Foreskin melanocyte (primary cell): ENCODE measurements at places on chromosomes 5 and 9.

- DNase-seq = no peak
These were observed 33.7 kb downstream of the SNX18 start for GRCh38 chr5:54551292-54551691.

DNA sequence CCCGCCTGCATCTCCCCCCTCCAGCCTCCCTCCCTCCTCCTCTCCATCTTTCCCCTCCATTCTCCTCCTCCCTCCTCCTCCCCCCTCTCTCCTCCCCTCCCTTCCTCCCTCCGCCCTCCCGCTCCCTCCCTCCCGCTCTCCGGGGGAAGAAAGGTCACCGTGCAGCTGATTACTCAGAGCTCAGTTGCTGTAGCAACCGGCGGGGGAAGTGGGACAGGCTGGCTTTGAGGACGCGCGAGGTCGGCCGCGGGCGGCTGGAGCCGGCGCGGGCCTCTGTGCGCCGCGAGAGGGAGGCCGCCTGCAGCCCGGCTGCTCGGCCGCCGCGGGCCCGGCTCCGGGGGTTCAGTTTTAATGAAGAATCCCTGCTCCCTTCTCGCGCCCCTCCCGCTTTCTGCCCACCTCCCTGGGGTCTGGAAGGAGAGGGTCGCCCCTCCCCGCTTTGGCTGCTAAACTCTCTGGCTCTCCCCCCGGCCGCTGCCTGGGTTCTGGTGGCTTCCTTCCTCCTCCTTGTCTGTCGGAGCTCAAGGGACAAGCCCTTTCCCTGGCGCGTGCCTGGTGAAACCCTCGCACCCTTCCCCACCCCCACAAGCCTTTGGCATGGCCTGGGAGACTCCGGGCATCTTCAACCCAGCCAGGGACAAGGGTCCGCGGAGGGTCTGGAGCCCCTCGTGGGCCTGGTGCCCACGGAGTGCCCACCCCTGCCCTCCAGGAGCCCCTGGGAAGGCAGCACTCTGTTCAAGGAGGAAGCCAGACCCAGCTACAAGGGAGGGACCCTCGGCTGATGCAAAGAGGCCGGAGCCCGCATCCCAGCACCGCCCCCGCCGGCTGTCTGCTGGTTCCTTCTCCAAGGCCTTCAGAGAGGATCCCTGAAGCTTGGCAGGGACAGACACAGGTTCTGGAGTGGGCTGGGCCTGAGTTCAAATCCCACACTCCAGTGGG, 160.3 kb downstream of the C9orf50 start:
- DNase-seq = peak; percentile 99

DNA sequence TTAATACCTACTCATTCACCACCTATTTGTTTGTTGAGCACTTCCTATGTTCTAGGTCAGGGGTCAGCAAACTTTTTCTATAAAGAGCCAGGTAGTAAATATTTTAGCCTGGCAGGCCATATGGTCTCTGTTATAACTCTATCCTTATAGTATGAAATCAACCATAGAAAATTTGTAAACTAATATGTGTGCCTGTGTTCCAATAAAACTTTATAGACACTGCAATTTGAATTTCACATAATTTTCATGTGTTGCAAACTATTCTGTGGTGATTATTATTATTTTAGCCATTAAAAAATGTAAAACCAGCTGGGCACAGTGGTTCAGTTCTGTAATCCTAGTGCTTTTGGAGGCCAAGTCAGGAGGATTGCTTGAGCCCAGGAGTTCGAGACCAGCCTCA, 78.8 kb upstream of the GRHPR start:
- no peak for DNase-seq

- DNase-seq = no peak
These were observed 22.1 kb downstream of the MRPL36 start for GRCh38 chr5:1777281-1778137.

DNA sequence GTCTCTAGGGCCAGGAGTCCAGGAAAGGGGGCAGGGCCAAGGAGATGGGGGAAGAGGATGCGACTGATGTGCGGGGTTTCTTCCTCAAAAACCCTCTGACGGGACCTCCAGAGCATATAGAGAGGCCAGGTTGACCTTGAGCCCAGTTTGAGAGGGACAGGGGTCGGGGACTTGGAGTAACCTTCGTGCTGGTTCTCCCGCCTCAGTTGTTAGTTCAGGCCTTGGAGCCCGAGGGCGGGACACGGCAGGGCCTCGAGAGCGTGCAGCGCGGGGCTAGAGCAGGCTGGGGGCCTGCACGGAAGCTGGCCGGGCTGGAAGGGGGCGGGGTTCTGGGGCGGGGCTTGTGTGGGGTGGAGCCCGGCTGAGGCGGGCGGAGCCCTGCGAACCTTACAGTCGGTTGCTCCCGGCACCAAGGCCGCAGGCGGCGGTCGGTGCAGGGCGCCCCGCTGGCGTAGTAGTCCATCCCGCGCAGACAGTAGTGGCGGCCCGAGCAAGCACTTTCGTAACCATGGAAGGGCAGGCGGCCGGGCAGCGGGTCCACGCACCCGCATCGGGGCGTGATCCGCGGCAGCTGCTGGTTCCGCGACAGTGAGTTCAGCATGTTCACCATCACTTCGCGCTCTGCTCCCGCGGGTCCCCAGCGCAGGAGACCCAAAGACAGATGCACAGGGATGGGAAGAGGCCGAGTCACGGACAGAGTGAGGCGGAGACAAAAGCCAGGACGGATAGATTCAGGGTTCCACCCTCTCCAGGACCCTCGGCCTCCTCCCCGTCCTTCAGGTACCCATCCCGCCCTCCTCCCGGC, 4.0 kb upstream of the MYORG start:
- DNase-seq = peak; percentile 42

- peak; percentile 50 for DNase-seq
These were observed 353.7 kb downstream of the SLCO4C1 start for GRCh38 chr5:101942321-101942882.

GRCh38 chr9:84647699-84648098, 21.8 kb upstream of the NTRK2 start:
- DNase-seq = no peak

DNA sequence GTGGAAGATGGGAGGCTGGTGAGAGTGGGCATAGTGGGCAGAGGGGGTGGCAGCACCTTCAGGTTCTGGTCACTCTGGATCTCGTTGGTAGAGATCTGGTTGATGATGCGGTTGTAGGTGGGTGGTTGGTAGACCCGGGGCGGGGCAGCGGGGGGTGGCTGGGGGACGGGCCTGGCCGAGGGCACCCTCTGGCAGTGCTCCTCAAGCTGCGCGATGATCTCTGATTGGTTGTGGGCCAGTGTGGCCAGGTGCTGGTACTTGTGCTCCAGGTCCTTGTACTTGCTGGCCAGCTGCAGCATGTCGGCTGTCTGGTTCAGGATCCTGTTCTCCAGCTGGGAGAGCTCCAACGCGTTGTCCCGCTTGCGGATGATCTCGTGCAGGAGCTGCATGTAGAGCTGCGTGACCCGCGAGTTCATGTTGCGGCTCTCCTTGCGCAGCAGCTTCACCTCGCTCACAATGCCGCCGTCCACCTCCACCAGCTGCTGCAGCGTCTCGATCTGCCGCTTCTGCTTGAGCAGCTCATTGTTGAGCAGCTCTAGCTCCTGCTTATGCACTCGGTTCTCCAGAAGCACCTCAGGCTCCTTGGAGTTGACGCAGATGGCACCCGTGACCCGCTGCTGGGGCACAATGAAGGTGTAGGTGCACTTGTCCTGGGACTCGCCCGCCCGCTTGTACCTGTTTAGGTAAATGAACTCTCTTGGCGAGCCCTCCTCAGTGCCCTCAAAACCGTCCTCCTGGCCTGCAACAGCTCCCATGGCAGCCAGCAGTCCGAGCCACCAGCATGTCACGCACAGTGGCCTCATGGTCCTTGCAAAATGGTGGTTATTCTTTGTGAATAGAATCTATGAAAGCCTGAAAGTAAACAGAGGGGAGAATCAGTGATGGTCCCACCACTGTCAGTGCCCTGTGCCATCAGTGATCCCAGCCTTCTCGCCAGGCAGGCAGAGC, 14.2 kb downstream of the ANGPTL2 start:
- no peak for DNase-seq

DNA sequence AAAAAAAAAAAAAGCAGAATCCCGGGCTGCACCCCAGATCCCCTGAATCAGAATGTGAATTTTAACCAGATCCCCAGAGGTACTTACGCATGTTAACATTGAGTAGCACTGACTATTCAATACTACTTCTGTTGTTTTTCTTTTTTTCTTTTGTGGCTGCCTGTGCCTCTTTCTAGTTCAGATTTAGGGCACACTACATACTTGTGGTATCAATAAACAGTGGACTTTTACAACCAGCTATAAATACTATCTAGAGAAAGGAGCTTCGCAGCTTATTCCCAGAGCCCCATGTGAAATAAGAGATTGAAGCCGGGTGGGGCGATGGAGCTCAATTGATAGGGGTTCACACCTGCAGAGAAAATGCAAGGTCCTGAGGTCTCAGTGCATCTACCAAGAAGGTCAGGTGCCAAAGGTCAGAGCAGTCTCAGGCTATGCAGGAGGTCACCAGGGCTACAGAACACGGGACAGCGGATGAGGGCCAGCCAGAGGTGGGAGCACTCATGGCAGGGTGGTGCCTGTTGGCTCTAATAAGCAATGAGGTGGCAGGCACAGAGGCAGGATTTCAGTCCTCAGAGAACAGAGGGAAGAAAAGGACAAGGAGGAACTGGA, 22.3 kb downstream of the WWC1 start:
- no peak for DNase-seq

GRCh38 chr5:67435032-67435431, 238.4 kb upstream of the CD180 start:
- DNase-seq = no peak

GRCh38 chr5:129996896-129997295, 92.6 kb downstream of the CHSY3 start:
- DNase-seq = no peak

DNA sequence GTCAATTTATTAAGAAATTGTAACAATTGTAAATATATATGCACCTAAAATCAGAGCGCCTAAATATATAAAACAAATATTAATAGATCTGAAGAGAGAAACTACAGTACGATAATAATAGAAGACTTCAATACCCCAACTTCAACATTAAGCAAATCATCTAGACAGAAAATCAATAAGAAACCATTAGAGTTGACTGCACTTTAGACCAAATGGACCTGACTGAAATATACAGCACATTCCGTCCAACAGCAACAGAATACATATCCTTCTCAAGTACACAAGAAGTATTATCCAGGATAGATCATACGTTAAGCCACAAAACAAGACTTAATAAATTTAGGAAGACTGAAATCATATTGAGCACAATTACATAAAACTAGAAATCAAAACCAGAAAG, 208.7 kb downstream of the MED10 start:
- DNase-seq = no peak

- no peak for DNase-seq
These were observed 1889.4 kb upstream of the CDH9 start for GRCh38 chr5:28927559-28928326.

- DNase-seq = no peak
These were observed 7.7 kb downstream of the RALGDS start for GRCh38 chr9:133113163-133113948.

DNA sequence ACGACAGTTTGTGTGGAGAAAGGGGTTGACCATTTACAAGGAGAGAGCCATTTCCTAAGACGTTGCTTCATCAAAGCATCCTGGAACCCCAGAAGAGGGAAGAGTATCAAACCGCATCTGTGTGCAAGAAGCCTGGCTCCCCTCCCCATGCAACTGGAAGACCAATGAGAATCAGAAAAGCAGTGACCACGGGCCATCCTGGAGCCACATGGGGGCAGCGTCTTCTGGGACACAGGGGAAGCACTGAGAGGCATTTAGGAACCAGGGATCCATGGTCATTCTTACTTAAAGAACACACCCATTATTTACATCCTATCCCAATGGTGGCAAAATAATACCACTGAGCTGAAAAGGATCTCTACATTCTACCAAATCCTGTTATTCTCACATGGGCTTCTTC, 29.3 kb downstream of the SEMA5A start:
- no peak for DNase-seq

GRCh38 chr5:116448870-116449427, 125.7 kb downstream of the SEMA6A start:
- DNase-seq = no peak

GRCh38 chr9:123238365-123238764, 30.0 kb downstream of the STRBP start:
- no peak for DNase-seq

- DNase-seq = no peak
These were observed 208.9 kb upstream of the PANK3 start for GRCh38 chr5:168788107-168788506.

GRCh38 chr5:42611437-42611836, 145.2 kb upstream of the CCDC152 start:
- DNase-seq = no peak

- DNase-seq = no peak
These were observed 184.6 kb downstream of the TLE4 start for GRCh38 chr9:79756414-79756813.

DNA sequence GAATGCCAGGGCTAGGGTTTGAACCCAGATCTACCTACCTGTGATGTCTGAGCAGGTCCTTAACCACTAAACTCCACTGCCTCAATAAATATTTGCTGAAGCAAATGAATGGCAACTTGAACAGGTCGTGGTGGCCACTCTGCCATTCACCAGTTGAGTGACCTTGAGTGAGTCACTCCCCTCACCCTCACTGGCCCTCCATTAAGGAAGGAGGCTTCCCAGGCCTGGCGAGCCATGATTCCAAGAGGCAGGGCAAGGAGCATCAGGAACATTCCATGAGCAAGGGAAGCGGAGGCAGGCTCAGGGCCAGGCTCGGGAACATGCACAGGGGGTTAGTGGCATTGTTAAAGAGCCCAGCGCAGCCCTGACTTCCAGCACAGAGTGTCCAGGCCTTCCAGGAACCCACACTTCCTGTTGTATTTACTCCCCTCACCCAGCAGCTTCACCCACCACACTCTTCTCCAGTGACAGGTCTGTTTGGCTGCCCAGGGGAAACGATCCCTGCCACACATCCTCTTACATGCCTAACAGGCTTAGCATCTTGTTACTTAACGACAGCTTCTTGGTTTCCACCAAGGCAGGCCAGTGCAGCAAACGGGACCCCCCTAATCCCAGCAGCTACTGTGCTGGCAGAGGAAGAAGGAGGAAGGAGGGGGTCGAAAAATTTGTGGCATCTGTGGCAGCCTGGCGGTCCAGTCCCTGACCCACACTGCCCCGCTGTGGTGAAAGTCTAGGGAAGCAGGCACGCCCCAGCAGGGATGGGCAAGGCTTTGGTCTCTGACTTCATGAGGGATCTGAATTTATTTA, 43.7 kb upstream of the TTC1 start:
- peak; percentile 47 for DNase-seq
